ENCODE measurements at places on chromosomes 1 and 21. TPM values are rescaled to one million over a fixed set of nuclear protein-coding genes. Genes with fewer than 3 reads are reported as not detected.

The PYHIN1 gene
- total RNA-seq, result not detected

The NES gene
- 26.6 TPM for total RNA-seq

The VAV3 gene
- total RNA-seq, result not detected

The HMCN1 gene
- total RNA-seq, result 18.7 TPM

The MAP3K6 gene
- total RNA-seq, result 33.1 TPM

The PTPN22 gene
- not detected for total RNA-seq

The NENF gene
- total RNA-seq, result 110 TPM

The IQGAP3 gene
- 0.58 TPM for total RNA-seq

The TMEM240 gene
- total RNA-seq, result 6.1 TPM

The CYP4A11 gene
- not detected for total RNA-seq

The ZNF695 gene
- total RNA-seq, result 0.60 TPM

The C4BPA gene
- total RNA-seq, result not detected

The IGSF3 gene
- 13.4 TPM for total RNA-seq

The CLCA1 gene
- total RNA-seq, result not detected

The SPTA1 gene
- under 0.01 TPM for total RNA-seq

The KRTAP20-3 gene
- total RNA-seq, result not detected
